ENCODE measurements at places on chromosomes 13 and 19.

- peaks cover 58% of the 10 kb centered on the region for H3K4me1 ChIP-seq
- H3K4me3 ChIP-seq: no peak overlapping the region
- H3K27ac ChIP-seq: no peak overlapping the region
- H3K27me3 ChIP-seq: no peaks in the 10 kb centered on the region
- DNase-seq: no peak
Observed at GRCh38 chr19:2616741-2617392, 85.6 kb downstream of the GNG7 start.

DNA sequence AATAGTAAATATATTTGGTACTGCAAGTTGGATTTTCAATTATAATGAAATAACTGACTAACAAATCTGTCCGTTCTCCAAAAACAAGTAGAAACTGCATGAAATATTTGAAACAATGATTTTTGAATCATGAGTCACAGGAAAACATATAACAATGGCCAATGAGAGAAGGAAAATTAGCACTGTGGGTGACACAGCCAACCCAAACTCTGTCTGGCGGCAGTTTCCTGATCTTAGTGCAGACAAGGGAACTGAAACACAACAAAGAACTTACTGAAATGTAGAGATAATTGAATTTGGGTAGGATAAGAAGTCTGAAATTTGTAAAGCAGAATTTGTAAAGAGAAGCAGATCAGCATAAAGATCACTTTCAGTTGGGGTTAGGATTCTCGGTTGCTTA lies 2743.3 kb upstream of the PCDH20 start:
- H3K27me3 ChIP-seq: no peaks in the 10 kb centered on the region
- no peaks in the 10 kb centered on the region for H3K36me3 ChIP-seq
- H3K4me3 ChIP-seq: no peak overlapping the region
- H3K4me1 ChIP-seq: no peaks in the 10 kb centered on the region
- no peak overlapping the region for H3K27ac ChIP-seq

- no peaks in the 10 kb centered on the region for H3K36me3 ChIP-seq
- H3K27me3 ChIP-seq: no peaks in the 10 kb centered on the region
- H3K27ac ChIP-seq: no peak overlapping the region
- DNase-seq: no peak
- H3K4me3 ChIP-seq: no peak overlapping the region
- H3K4me1 ChIP-seq: no peaks in the 10 kb centered on the region
Observed at GRCh38 chr13:103184413-103184812, 118.2 kb upstream of the SLC10A2 start.

- H3K4me1 ChIP-seq: peaks cover 71% of the 10 kb centered on the region
- peaks cover 35% of the 10 kb centered on the region for H3K36me3 ChIP-seq
- peak overlapping the region; percentile 42 for H3K27ac ChIP-seq
- H3K27me3 ChIP-seq: peaks cover 40% of the 10 kb centered on the region
- peak; percentile 36 for DNase-seq
Observed at GRCh38 chr19:10288662-10289166, 1.0 kb upstream of the ICAM5 start.

DNA sequence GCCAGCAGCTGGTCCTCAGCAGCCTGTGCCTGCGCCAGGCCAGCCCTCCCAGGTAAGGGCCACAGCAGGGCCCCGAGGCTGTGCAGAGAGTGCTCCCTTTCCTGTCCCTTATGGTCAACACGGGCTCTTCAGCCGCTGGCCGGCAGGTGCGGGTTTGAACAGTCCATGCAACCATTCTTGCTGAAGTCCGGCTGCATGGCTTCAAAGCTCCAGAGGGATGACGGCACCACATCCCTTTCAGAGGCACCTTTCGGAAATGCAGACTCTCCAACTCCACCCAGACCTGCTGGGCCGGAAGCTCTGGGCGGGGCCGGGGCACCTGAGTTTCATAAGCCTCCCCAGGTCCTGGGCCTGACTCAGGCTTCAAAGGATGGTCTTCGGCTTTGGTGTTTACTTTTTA lies 81.3 kb downstream of the SPACA7 start:
- H3K4me3 ChIP-seq: no peak overlapping the region
- no peak overlapping the region for H3K27ac ChIP-seq
- no peaks in the 10 kb centered on the region for H3K36me3 ChIP-seq
- H3K4me1 ChIP-seq: no peaks in the 10 kb centered on the region

DNA sequence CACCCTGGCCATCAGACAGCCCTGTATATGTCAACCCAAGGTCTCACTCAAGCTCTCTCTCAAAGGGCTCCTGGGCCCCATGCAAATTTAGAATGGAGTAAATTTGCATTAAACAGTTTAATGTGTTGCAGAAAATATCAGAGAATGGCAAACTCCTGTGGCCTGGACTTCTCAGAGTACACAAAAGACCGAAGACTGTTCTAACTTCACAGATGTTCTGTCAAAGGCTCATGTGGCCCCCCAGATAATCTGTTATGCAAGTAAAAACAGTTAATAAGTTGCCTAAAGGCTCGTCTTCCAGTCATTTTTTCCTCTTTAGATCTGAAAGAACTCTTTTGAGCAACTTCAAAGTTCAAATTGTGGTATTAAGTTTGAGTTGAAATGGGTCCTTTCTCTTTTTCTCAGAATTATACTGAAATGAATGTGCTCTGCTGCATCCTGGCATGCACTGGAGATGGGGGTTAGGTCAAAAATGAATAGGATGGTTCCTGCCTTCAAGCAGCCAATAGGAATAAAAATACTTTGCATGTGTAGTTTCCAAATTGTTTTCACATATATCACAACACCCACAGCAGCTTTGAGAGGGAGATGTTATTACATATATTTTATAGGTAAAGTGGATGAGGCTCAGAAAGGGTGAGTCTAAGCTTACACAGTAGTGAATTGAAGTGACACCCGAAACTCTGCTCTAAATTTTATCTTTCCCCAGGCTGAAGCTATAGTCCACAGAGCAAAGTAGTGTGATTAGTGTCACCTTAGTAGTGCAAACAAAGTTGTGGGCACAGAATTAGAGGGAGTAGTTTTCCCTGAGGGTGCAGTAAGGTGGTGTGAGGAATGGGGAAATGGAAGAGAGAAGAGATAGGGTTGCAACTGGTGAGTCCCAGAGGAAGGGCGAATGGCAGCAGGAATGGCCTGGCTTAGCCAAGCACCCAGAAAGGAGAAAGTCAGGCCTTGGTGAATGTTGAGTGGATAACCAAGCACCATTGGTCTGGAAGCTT lies 205.0 kb upstream of the RFC3 start:
- peaks cover 50% of the 10 kb centered on the region for H3K4me1 ChIP-seq
- H3K27ac ChIP-seq: peak overlapping the region; percentile 95
- peaks cover 18% of the 10 kb centered on the region for H3K36me3 ChIP-seq
- DNase-seq: no peak
- H3K27me3 ChIP-seq: no peaks in the 10 kb centered on the region

All from activated T-helper 2 cell treated with anti-CD3 and anti-CD28 coated beads, Interferon-gamma antibody, Interleukin-2, Interleukin-4, amounts not matched to agents 10 μg/mL and 5 μg/mL and 100 μg/mL, durations not matched to agents 14 hours and 24 hours and 36 hours (primary cell).